ENCODE measurements at places on chromosomes 16 and 17.

DNA sequence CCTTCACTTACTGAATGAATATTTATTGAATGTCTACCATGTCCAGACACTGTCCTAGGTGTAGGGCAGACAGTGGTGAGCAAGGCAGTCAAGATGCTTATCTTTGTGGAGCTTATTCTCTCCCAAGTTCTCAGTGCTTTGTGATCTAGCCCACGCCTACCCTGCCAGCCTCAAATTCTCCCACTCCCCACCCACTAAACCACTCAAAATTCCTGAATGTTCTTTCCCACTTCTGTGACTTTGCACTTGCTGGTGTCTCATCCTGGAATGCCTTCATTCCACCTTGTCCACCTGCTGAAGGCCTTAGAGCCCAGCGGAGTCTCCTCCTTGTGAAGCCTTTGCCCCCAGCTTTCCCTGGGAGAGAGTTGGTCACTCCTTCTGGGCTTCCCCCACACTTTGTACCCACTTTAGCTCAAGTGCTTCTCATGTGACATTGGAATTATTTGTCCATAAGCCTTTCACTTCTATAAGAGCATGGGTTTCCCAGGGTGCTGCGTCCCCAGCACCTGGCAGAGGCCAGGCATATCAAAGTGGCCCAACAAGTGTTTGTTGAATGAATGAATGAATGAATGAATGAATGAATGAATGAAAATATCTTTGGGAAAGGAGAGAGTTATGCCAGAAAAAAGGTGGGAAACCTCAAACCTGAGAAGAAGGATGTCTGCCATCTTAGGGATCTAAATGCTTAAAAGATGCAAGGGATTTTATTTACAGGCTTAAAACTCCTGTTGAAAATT is 23.0 kb downstream of the CCDC182 start:
- DNase-seq = no peak

DNA sequence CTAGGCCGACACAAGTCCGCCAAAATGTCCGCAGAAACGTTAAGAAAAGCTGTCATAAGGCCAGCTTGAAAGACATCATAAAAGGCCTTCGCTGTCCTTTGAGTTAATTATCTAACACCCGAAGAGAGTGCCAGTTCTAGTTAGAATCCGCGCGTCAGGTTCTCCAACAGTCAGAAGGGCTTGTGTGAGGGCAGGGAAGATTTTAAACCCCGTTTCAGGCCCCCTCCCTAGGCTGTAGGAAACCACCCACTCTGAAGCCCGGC is 729 bp upstream of the CLTC start:
- peak; percentile 93 for DNase-seq

DNA sequence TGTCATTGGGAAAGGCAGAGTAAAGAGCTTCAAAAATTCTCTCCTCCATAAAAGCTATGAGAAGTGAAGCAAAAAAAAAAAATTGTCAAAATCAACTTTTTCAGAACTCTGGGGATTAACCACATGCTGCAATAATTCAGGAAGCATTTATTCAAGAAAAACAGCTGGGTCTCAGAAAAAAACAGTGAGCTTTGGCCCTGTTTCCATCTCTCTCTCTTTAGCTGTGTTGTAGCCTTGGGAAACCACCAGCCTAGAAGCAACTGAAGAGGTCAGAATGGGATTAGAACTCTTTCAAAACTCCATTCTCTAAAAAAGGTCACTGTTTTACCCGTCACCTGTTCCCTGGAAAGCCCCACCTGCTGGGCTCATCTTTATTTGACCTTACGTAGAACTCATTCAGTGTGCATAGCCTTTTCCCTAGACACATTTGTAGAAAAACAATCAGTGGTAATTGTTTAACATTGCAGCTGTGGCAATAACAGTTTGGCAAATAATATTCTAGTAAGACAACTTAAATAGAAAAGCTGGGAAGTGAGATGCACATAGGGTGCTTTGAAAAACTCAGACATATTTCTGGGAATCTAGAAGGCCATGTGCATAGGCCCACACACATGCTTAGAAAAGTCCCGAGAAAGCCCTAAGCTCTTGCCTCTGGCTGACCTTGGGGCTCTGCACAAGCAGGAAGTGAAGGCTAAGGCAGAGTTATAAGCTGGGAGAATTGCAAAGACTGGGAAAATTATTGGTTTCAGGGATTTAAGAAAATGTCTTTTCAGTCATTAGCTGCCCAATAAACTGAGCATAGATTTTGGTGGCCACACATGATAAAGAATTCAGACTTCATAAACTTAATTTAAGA is 18.0 kb downstream of the SLC5A11 start:
- DNase-seq = no peak

DNA sequence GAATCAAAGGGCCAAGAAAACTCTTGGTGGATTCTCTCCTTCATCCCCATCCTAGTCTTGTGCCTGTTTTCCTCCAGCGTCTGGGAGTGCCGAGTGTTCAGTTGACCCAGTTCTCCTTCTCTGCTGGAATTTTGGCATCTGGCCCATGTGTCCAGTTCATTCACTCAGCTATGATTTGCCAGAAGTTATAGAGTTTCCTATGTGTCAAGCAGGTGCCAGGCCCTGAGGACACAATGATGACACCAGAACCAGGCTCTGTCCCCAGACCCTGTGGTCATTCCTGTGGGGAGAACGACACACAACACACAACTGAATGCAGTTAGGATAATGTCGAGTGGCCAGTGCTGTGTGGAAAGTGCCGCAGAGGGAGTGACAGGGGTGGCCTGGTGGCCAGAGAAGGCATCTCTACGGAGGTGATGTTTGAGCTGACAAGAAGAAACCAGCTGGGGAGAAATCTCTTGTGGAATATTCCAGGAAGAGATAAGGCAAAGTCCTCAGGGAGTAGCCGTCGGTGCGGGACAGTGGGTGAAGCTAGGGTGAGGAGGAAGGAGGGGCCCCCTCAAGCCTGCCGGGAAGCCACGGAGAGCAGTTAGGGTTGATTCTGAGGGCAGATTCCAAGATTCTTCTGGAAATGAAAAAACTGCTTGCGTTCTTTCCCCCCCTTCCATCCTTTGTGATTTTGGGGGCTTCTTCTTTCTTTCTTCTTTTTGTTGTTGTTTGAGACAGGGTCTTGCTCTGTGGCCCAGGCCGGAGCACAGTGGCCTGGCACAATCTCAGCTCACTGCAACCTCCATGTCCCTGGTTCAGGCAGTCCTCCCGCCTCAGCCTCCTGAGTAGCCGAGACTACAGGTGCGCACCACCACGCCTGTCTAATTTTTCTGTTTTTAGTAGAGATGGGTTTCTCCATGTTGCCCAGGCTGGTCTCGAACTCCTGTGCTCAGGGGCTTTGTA is 35.8 kb upstream of the IL34 start:
- no peak for DNase-seq

DNA sequence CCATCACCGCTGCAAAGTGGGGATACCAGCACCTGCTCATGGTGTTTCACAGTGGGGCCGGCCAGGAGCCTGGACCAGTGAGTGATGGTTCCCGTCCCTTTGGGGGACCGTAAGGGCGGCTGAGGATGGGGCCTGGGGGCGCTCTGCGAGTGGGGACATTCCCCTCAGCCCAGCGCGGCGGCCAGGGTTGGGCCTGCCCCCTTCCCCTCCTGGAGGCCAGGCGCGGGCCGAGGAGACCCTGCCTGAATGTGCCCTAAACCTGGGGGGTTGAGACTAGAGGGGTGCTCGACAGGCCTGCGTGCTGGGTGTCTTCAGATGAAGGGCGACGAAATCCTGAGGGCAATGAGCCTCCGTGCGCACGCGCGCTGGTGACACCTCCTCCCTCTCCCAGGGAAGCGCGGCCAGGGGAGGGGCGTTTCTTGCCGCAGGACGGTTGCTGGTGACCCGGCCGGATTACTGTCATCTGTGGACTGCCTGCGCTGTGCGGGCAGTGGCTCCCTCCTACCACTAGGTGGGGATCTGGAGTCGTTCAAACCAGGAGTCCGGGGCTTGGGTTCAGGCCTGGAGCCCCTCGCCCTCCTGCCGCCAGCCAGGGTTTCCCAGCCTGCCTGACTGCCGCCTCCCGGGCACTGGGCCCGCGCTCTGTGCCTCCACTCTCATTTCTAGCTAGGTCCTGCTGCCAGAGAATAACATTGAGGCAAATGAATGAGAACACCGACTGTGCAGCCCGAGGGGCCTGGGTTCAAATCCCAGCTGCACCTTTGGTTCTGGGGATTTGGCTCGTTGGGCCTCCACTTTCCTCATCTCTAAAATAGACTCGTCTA is 17.1 kb downstream of the TBX2 start:
- peak; percentile 58 for DNase-seq

- DNase-seq = no peak
These were observed 164.3 kb upstream of the FOXF1 start for GRCh38 chr16:86346034-86346433.

DNA sequence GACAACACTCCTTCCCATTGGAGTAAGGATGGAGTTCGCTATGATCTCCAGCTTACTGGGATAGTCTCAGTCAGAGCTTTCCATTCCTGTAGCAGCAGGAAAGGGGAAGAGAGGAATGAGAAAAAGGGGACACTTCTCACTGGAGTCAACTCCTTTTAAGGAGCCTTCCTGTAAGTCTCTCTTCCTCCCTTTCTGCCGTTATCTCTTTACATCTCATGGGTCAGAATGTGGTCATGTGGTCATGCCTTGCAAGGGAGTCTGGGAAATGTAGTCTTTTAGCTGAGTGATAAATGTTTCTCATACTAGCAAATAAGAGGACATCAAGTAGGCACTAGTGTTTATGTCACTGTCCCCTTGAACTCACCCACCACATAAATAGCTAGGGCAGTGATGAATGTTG is 227.3 kb downstream of the HAPSTR1 start:
- DNase-seq = no peak

- DNase-seq = no peak
These were observed 53.0 kb downstream of the SF3B3 start for GRCh38 chr16:70576431-70577255.

- no peak for DNase-seq
These were observed 330.7 kb upstream of the ASIC2 start for GRCh38 chr17:33623841-33624240.

DNA sequence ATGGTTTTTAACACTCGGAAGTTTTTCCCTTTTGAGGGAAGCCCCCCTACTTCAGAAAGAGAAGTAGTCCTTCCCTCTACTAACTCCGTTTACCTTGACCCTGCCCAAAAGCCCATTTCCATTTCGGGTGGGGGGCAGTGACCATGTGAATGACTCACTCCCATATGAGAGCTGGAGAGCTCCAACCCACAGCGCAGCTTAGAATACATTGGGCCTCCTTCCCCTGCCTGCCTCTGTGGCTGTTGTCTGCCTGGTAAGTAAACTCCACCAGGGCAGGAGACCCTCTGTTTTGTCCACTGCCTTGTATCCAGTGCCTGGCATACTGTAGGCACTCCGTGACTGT is 985 bp downstream of the SGSM2 start:
- DNase-seq = no peak

DNA sequence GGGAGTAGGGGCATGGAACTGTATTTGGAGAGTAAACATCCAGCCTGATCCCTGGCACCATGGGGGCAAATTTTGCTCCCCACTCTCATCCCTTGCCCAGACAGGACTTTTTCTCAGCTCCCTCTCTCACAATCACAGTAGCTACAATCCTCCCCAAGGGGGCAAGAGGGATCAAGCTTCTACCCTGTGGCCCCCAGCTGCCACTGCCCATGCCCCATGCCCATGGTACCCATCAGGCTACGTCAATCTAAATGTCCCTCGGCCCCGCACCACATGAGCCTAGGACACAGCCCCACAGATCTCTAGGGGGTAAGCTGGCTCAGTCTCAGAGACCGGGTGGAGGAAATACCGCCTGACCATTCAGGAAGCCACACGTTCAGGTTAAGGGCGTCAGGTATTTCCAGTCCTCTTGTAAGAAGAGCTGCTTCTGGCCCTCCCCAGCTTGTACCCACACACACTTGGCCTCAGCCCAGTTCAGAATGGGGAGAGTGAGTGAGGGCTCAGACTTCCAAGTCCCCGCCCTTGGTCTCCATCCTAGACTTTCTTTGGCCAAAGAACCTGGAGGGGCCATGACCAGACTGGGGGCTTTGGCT is 1.8 kb downstream of the CACNB1 start:
- no peak for DNase-seq

- no peak for DNase-seq
These were observed 11.6 kb upstream of the CBFB start for GRCh38 chr16:67017421-67017750.
